ENCODE measurements at places on chromosomes 2 and 18.

- no peaks in the 10 kb centered on the region for H3K36me3 ChIP-seq
- H3K27me3 ChIP-seq: no peaks in the 10 kb centered on the region
- peak overlapping the region; percentile 10 for H3K27ac ChIP-seq
- no peak overlapping the region for H3K4me3 ChIP-seq
- peaks cover 60% of the 10 kb centered on the region for H3K4me1 ChIP-seq
- DNase-seq: no peak
These were observed 43.8 kb upstream of the ITPRID2 start for GRCh38 chr2:181847702-181848101.

DNA sequence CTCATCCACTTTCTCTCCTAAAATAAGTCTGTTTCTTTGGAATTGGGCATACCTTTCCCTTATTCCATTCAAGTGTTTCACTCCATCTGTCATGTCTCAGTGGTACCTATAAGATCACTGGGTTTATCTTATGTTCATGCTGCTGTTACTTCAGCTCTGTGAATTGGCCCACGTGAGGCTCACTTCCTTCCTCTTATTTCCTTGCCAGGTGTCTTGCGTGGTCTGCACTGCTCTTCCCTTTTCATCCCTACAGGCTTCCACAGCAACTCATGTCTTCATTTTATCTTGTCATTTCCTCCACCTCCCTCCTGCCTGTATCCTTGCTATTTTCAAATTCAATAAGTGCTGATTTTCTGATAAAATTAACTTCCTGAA is 159.1 kb upstream of the ALPP start:
- H3K27me3 ChIP-seq: no peaks in the 10 kb centered on the region
- no peak for DNase-seq
- H3K4me3 ChIP-seq: no peak overlapping the region
- no peak overlapping the region for H3K27ac ChIP-seq
- H3K4me1 ChIP-seq: no peaks in the 10 kb centered on the region

GRCh38 chr2:151063271-151063670 is 198.4 kb downstream of the RBM43 start:
- no peak overlapping the region for H3K27ac ChIP-seq
- no peak overlapping the region for H3K4me3 ChIP-seq
- H3K27me3 ChIP-seq: no peaks in the 10 kb centered on the region
- no peaks in the 10 kb centered on the region for H3K36me3 ChIP-seq

DNA sequence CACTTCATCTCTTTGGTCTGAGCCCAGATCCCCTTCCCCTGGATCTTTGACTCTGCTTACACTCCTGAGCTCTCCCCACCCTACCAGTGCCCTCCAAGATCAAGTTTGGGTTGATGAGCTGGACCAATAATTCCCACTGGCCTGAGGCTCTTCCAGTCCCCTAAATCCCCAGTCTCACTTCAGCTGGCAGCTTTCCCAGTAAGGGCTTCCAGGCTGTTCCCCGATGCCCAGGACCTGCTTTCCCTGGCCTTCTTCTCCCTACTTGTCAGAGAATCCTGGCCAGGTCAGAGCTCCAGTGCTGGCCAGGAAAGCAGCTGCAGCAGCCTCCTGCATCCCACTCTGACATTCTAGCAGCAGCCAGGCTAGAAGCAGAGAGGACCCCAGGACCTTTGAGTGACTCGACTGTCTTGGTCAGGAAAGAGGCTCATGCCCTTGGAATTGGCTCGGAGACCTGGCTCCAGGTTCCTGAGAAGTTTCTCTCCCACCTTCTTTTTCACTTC is 3.5 kb downstream of the WNT6 start:
- H3K27me3 ChIP-seq: peaks cover 10% of the 10 kb centered on the region
- no peak overlapping the region for H3K4me3 ChIP-seq
- no peaks in the 10 kb centered on the region for H3K36me3 ChIP-seq
- no peak for DNase-seq
- peaks cover 2% of the 10 kb centered on the region for H3K4me1 ChIP-seq

DNA sequence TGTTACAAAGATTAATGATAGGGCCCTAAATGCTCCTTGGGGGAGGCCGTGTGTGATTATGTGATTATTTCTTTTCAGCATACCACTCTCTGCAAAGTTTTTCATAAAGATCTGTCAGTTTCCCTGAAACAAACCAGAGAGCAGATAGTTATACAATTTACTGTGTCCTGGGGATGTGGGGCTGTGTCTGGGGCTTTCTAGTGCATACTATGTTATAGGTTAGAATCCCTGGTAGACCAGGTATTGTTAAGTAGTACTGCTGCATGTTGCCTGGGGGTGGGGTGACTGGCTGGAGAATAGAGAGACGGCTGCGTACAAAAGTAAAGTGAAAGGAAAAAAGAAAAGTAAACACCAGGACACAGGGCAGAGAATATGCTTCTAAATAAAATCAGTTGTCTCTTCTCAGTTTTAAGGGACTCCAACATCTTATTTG is 3.3 kb upstream of the CCBE1 start:
- no peaks in the 10 kb centered on the region for H3K4me1 ChIP-seq
- peaks cover 11% of the 10 kb centered on the region for H3K27me3 ChIP-seq
- no peak for DNase-seq
- H3K36me3 ChIP-seq: no peaks in the 10 kb centered on the region

GRCh38 chr2:102117472-102117858 is 25.1 kb upstream of the IL1R1 start:
- H3K27ac ChIP-seq: no peak overlapping the region
- H3K36me3 ChIP-seq: no peaks in the 10 kb centered on the region
- no peak overlapping the region for H3K4me3 ChIP-seq
- H3K4me1 ChIP-seq: peaks cover 41% of the 10 kb centered on the region
- DNase-seq: no peak
- no peaks in the 10 kb centered on the region for H3K27me3 ChIP-seq

GRCh38 chr2:68110102-68110501 is 47.3 kb upstream of the C1D start:
- H3K4me3 ChIP-seq: no peak overlapping the region
- H3K27ac ChIP-seq: no peak overlapping the region
- H3K27me3 ChIP-seq: no peaks in the 10 kb centered on the region
- H3K36me3 ChIP-seq: no peaks in the 10 kb centered on the region
- H3K4me1 ChIP-seq: no peaks in the 10 kb centered on the region

- no peaks in the 10 kb centered on the region for H3K4me1 ChIP-seq
- H3K27me3 ChIP-seq: no peaks in the 10 kb centered on the region
- no peaks in the 10 kb centered on the region for H3K36me3 ChIP-seq
- no peak overlapping the region for H3K4me3 ChIP-seq
- no peak for DNase-seq
These were observed 159.2 kb downstream of the GALNT3 start for GRCh38 chr2:165634855-165635254.

- H3K4me3 ChIP-seq: peak within 1 kb of the TSS; percentile 48
- no peaks in the 10 kb centered on the region for H3K27me3 ChIP-seq
- peaks cover 12% of the 10 kb centered on the region for H3K4me1 ChIP-seq
- no peaks in the 10 kb centered on the region for H3K36me3 ChIP-seq
These were observed at the start of gene CYP27C1 for GRCh38 chr2:127220102-127220767. Gene CYP27C1, minus strand, starts transcription at chr2:127220299. Its CDS starts 29 bp downstream, at chr2:127220270.

DNA sequence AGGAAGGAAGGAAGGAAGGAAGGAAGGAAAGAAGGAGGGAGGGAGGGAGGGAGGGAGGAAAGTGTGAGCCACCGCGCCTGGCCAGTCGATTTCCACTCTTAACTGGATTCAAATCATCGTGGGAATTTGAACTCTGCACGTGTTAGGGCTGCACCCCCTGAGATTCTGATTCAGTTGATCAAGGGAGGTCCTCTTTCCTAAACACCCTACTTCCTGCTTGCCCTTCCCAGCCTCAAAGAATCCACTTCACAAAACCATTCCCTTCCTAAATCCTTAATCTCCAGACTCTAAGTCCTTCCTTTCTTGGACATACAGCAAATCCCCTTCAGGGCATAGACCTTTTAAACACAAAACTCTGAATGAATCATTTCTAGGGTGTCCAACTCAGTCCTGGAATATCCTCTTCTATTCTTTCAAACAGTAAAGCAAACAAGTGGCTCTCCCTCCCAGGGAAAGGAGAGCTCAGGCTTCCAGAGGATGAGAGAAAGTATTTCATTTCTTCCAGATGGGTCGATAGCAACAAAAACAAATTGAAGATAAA is 68.2 kb upstream of the MBOAT2 start:
- no peak overlapping the region for H3K27ac ChIP-seq
- H3K27me3 ChIP-seq: no peaks in the 10 kb centered on the region
- H3K4me3 ChIP-seq: no peak overlapping the region
- no peaks in the 10 kb centered on the region for H3K4me1 ChIP-seq
- DNase-seq: no peak

DNA sequence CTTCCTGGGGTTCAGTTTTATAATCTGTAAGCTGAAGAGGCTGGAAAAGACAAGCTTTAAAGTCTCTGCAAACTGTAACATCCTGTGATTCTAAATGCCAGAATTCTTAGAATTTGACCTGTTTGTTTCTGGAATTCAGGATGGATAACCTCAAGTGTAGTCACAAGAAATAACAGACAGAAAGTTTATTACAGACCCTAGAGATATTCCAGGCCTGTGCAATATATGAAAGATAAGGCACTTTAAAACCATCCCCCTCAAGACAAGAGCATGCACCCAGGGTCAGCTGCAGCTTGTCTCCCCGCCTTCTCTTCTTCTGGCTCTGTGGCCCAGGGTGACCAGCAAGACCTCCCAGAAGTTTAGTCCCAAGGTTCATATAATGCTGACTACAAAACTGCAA is 298.7 kb upstream of the ACVR2A start:
- no peak overlapping the region for H3K27ac ChIP-seq
- no peaks in the 10 kb centered on the region for H3K27me3 ChIP-seq
- H3K36me3 ChIP-seq: no peaks in the 10 kb centered on the region
- no peaks in the 10 kb centered on the region for H3K4me1 ChIP-seq
- no peak overlapping the region for H3K4me3 ChIP-seq

DNA sequence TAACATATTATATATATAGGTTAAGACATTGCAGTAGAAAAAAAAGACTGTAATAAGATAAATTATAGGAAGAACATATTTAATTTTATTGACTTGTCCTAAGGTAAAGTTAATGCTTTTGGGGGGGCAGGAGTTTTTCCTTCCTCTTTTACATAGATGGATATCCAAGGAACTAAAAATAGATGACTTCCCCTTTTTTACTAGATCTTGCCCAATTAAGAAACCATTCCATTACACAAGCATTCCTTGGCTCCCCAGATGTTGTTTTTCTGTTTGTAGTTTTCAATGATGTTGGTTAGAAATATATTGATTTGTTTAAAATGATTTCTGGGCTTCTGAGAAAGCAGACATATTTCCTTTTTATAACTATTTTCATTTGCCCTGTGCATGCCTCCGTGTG is 22.4 kb upstream of the PMAIP1 start:
- H3K4me3 ChIP-seq: no peak overlapping the region
- H3K4me1 ChIP-seq: no peaks in the 10 kb centered on the region
- DNase-seq: no peak
- H3K27ac ChIP-seq: no peak overlapping the region

- H3K36me3 ChIP-seq: no peaks in the 10 kb centered on the region
- peaks cover 5% of the 10 kb centered on the region for H3K4me1 ChIP-seq
- H3K27me3 ChIP-seq: no peaks in the 10 kb centered on the region
These were observed 1.0 kb upstream of the ESPNL start for GRCh38 chr2:238098901-238099713.

DNA sequence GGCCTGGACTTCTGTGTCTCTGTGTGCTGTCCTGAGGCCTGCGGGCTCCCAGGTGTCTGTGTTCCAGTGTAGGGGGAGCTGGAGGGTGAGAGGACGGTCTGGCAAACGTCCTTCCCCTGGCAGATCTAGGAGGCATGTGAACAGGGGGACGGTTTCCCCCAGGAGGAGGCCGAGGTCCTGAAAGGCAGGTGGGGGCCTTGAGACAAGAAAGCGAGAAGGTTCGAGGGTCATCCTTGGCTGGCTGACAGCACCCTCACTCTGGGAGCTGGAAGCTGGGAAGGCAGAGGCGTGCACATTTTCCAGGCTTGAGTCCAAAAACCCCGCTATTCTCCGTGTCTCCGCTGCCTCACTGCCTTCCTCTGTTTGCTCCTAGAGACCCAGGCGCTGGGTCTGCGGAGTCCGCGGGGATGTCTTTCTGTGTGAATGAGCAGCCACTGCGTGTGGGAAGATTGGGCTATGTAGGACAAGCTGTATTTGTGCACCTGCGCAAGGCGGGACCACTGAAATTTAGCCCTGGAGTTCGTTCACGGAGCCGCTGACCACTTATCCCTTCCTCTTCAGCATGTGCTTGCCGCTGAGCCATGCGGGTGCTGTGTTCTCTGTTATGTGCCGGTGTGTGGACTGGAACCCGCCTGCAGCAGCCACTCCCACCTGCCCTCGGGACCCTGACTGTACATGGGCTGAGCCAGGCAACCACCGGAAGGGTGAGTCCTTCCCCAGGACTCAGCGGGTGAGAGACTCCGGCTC is 43.7 kb downstream of the TWIST2 start:
- H3K27ac ChIP-seq: no peak overlapping the region
- no peak overlapping the region for H3K4me3 ChIP-seq
- DNase-seq: no peak
- H3K36me3 ChIP-seq: no peaks in the 10 kb centered on the region
- no peaks in the 10 kb centered on the region for H3K4me1 ChIP-seq

- H3K27me3 ChIP-seq: no peaks in the 10 kb centered on the region
- H3K27ac ChIP-seq: no peak overlapping the region
- DNase-seq: no peak
- no peaks in the 10 kb centered on the region for H3K4me1 ChIP-seq
- no peaks in the 10 kb centered on the region for H3K36me3 ChIP-seq
- no peak overlapping the region for H3K4me3 ChIP-seq
These were observed 753.5 kb upstream of the PKDCC start for GRCh38 chr2:41294331-41294730.

DNA sequence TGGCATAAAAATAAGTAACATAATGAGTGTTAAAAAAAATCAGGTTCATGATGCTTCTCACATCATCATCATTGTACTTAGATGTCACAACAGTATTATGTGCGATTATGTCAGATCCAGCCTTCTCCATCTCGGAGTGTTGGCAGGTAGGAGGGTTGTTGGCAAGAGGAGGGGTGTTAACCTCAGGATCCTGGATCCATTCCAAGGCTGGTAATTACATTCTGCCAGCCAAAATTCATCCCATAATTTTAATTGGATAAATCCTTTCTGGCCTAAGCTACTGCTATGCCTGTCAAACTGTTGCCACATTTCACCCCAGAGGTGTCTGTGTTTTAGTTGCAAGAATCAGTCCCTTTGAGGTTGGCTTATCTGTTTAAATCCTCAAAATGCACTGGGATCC is 891 bp upstream of the FTCDNL1 start:
- no peaks in the 10 kb centered on the region for H3K27me3 ChIP-seq
- DNase-seq: no peak
- peaks cover 10% of the 10 kb centered on the region for H3K4me1 ChIP-seq
- H3K36me3 ChIP-seq: no peaks in the 10 kb centered on the region
